ENCODE measurements at places on chromosomes 16 and 17.

DNA sequence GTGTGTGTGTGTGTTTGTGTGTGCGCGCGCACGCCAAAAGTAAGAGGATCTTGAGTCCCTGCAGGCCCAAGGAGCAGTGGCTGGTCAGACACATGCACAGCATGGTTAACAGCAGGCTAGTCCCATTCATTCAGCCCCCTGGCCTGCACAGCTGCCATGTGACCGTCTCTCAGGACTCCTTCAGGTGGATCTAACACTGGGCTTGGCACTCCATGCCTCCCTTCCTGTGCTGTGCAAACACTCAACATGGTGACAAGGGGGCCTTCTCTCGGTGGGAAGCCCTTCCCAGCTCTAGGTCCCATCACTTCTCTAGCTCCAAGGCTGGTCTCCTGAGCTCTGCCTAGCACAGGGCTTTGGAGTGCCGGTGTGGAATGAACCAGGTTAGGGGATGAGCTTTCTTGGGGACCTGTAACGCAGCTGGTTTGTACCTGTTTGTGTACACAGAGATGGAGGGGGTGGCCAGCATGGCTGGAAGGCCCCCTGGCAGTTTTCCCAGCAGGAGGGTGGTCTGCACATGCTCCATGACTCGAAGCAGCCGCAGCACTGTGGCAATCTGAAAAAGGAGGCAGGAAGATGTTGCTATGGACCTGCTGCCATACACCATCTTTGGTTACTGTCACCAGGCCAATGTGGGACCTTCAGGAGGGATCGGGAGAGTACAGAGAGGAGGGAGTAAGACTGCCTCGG, 69.4 kb upstream of the GCSH start:
- DNase-seq, result no peak
- H3K36me3 ChIP-seq, result no peaks in the 10 kb centered on the region
- H3K4me1 ChIP-seq, result no peaks in the 10 kb centered on the region
- H3K27me3 ChIP-seq, result no peaks in the 10 kb centered on the region
- H3K27ac ChIP-seq, result no peak overlapping the region
- H3K4me3 ChIP-seq, result no peak overlapping the region

- no peaks in the 10 kb centered on the region for H3K27me3 ChIP-seq
- no peak overlapping the region for H3K27ac ChIP-seq
- H3K36me3 ChIP-seq, result no peaks in the 10 kb centered on the region
- DNase-seq, result no peak
- H3K4me1 ChIP-seq, result no peaks in the 10 kb centered on the region
Measured at GRCh38 chr16:1877804-1878203, 5.8 kb upstream of the MEIOB start.

GRCh38 chr17:48376682-48377325, 53.2 kb downstream of the SKAP1 start:
- no peaks in the 10 kb centered on the region for H3K36me3 ChIP-seq
- no peak for DNase-seq
- no peaks in the 10 kb centered on the region for H3K27me3 ChIP-seq
- H3K27ac ChIP-seq, result no peak overlapping the region
- H3K4me1 ChIP-seq, result no peaks in the 10 kb centered on the region

DNA sequence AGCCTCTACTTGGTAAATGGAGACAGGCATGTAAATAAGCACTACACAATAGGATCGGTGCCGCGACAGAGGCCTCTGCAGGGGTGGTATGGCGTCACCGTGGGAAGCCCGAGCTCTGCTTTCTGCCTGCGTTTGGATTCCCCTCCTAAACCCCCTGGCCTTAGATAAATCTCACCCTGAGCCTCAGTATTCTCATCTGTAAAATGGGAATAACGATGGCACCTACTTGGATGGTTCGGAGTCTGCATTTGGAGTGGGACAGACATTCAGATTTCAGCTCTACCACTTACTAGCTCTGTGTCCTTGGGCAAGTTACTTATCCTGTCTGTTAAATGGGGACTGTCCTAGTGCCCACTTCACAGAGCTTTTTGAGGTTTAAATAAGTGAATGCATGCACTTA, 42.8 kb upstream of the TNRC6A start:
- no peak for DNase-seq
- peak overlapping the region; percentile 36 for H3K4me3 ChIP-seq
- no peaks in the 10 kb centered on the region for H3K27me3 ChIP-seq
- no peaks in the 10 kb centered on the region for H3K36me3 ChIP-seq
- H3K4me1 ChIP-seq, result peaks cover 4% of the 10 kb centered on the region

DNA sequence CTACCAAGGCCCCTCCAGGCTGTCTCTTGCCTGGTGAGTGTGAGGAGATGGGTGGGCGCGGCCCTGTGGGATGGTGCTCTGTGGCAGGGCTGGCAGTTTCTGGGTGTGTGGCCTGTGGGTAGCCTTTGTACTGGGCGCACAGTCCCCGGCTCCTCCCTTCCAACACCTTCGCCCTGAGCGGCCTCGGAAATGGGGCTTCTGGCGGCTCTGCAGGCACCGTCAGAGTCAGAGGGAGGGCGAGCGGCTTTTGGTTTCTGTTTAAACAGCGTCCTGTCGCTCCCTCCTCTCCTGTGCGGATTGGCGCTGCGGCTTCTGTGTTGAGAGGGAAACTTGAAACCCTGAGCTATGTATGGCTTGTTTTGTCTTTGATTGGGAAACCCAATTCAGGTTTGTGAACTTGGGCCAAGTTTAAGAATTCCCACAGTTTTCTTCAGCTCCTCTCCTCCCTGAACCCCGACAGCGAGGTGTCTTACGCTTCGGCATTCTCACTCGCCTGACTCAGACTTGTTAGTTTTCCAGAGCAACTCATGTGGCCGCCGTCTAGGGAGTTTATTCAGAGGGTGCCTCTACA, 8.3 kb upstream of the ZNF750 start:
- peak overlapping the region; percentile 19 for H3K4me3 ChIP-seq
- H3K27ac ChIP-seq, result no peak overlapping the region
- DNase-seq, result no peak
- no peaks in the 10 kb centered on the region for H3K36me3 ChIP-seq
- no peaks in the 10 kb centered on the region for H3K4me1 ChIP-seq

GRCh38 chr16:56749672-56750491, 20.0 kb downstream of the NUP93 start:
- H3K36me3 ChIP-seq, result no peaks in the 10 kb centered on the region
- H3K4me1 ChIP-seq, result peaks cover 57% of the 10 kb centered on the region
- no peak for DNase-seq
- H3K27ac ChIP-seq, result peak overlapping the region; percentile 21

GRCh38 chr17:5686074-5686635, 101.8 kb upstream of the NLRP1 start:
- no peaks in the 10 kb centered on the region for H3K36me3 ChIP-seq
- no peak overlapping the region for H3K27ac ChIP-seq
- DNase-seq, result no peak
- H3K27me3 ChIP-seq, result no peaks in the 10 kb centered on the region
- H3K4me3 ChIP-seq, result no peak overlapping the region

DNA sequence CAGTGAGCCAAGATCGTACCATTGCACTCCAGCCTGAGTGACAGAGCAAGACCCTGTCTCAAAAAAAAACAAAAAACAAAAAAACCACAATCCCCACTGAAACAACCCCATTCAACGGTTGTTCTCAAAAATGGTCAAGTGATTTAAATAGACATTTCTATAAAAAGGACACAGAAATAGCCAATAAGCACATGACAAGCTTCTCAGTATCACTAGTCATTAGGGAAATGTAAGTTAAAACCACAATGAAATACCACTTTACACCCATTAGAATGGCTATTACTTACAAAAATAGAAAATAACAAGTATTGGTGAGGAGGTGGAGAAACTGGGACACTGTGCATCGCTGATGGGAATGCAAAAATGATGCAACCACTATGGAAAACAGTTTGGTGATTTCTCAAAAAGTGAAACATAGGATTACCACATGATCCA, 26.6 kb upstream of the MYLK3 start:
- no peaks in the 10 kb centered on the region for H3K4me1 ChIP-seq
- no peak overlapping the region for H3K27ac ChIP-seq
- no peaks in the 10 kb centered on the region for H3K27me3 ChIP-seq
- no peaks in the 10 kb centered on the region for H3K36me3 ChIP-seq
- DNase-seq, result no peak
- H3K4me3 ChIP-seq, result no peak overlapping the region

DNA sequence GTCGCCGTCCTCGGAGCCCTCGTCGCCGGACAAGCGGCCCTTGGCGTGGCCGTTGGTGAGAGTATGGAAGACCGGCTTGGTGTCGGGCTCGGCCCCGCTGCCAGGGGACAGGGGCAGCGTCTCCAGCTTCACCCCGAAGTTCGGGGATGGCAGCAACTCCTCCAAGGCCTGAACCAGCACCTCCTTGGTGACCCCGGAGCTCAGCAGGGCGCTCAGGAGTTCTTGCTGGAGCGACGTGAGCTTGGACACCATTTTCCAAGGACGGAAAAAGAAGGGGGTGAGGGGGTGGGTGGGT, 279 bp downstream of the HNF1B start:
- no peak for DNase-seq
- H3K4me3 ChIP-seq, result peak overlapping the region; percentile 66
- peaks cover 20% of the 10 kb centered on the region for H3K4me1 ChIP-seq
- H3K27me3 ChIP-seq, result peaks cover 39% of the 10 kb centered on the region

DNA sequence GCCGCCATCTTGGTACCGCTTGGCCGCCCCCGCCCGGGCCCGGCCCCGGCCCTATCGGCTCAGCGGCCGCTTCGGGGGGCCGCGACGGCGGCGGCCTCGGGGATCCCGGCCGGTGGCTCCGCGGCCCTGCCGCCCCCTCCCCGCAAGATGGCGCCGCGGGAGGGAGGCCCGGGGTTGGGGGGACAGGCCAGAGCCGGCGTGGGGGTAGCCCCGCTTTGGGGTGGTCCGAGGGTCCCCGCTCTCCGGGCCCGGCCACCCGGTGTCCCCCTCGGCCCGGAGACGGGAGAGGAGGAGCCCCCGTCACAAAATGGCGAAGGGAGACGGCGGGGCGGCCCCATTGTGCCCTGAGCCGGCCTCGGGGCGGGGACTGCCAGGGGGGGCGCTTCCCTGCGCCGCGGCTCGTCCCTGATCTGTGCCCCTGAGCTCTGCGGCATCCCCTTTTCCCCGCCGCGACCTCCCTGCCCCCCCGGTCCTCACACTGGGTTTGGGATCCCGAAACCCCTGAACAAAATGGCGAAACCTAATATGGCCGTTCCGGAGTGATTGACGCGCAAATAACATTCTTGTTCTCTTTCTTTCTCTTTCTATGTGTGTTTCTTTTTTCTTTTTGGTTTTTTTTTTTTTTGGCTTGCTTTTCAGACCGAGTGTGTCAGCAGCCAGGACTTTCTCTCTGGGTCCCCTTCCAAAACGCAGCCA, 986 bp downstream of the HAPSTR1 start:
- H3K36me3 ChIP-seq, result peaks cover 5% of the 10 kb centered on the region
- H3K27ac ChIP-seq, result peak overlapping the region; percentile 98
- H3K4me3 ChIP-seq, result peak overlapping the region; percentile 93
- peaks cover 43% of the 10 kb centered on the region for H3K4me1 ChIP-seq
- no peak for DNase-seq
- H3K27me3 ChIP-seq, result no peaks in the 10 kb centered on the region

- H3K4me3 ChIP-seq, result no peak overlapping the region
- no peak for DNase-seq
- H3K4me1 ChIP-seq, result peaks cover 28% of the 10 kb centered on the region
- H3K27me3 ChIP-seq, result no peaks in the 10 kb centered on the region
Measured at GRCh38 chr17:8160224-8160577, 2.5 kb downstream of the VAMP2 start.

DNA sequence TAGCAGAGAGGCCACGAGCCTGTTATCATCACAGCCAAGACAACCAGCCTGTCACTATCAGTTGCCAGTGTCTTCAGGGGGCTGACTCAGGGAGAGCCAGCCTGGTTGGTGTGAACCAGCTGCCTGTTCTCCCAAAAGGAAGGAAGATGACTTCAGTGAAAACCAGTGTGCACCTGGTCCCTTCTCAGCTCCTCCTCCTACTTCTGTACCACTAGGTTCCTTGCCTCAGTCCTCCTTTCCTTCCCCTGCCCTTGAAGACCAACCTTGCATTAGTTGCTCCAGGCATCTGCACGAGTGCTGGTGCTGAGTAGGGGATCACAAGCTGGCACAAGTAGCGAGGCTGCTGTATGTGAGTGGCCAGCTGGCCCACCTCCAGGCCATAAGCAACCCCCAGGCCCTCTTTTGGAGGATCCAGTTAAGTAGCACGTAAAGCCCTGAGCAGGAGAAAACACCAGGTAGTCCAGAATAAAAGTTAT, 8.5 kb downstream of the TUBG1 start:
- H3K27me3 ChIP-seq, result no peaks in the 10 kb centered on the region
- H3K27ac ChIP-seq, result no peak overlapping the region
- no peak for DNase-seq
- peaks cover 10% of the 10 kb centered on the region for H3K4me1 ChIP-seq

DNA sequence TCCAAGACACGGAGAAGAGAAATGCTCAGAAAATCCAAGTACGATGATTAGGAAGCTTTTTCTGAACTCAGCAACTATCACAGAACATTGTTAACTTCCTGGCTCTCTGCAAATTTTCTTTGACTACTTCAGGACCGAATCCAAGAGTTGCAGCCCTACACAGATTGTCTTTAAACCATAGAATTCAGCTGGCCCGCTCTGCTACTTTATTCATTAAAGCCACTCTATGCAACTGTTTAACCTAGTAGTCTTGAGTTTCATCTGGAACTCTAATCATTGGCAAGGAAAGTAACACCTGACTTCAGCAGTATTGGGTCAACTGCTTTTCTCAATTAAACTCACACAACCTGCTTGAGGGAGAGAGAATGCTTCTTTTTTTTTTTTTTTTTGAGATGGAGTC, 210.1 kb downstream of the SLC39A11 start:
- no peaks in the 10 kb centered on the region for H3K36me3 ChIP-seq
- no peak for DNase-seq
- H3K4me3 ChIP-seq, result no peak overlapping the region
- H3K27me3 ChIP-seq, result no peaks in the 10 kb centered on the region
- no peaks in the 10 kb centered on the region for H3K4me1 ChIP-seq
- H3K27ac ChIP-seq, result no peak overlapping the region

- peak within 1 kb of the TSS; percentile 75 for H3K4me3 ChIP-seq
- no peaks in the 10 kb centered on the region for H3K27me3 ChIP-seq
- H3K36me3 ChIP-seq, result no peaks in the 10 kb centered on the region
- peaks cover 3% of the 10 kb centered on the region for H3K4me1 ChIP-seq
- no peak for DNase-seq
Measured at GRCh38 chr16:21277927-21278706, at the start of gene CRYM. Gene CRYM, minus strand, starts transcription at chr16:21278290. Its CDS starts 39 bp downstream, at chr16:21278251.

DNA sequence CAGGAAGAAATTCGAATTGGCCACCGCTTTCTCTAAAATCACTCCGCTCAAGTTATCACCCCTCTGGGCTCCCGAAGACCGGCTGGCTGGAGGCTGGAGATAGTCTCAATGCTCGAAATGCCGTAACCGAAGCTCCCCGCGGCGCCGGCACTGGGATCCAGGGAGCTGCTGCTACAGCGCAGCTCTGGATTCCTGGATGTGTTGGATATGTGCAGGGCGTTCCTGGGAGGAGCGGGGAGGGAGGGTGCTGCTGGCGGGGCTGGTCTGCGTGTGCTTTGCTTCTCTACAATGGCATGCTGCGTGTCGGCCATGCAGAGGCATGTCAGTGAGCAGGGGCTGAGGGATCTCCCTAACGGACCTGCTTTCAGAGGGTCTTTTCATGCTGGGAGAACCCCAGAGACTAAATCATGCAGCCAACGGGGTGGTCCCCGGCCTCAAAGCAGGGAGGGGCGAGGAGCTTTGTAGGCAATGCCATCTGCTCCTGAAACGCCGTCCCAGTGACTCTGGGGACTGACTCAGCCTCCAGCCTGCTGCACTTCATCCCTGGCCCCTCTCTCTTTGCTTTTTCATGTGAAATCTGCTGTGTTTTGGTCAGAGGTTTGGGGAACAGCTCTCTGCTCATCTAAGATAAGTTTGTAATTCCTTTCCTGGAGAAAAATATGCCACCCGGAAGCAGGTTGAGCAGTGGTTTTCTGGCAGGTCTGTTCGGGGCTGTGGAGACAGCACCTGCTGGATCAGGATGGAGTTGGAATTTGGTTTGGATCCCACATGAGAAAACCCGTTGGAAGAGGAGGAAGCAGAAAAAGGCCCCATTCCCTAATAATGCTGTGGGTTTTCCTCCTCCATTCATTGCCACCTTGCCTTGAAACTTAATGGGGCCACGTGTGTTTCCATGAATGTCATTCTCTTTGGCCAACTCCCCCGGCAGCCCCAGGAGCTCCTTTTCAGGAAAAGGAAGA, 311.4 kb downstream of the SEC14L1 start:
- H3K27ac ChIP-seq, result peak overlapping the region; percentile 49
- H3K36me3 ChIP-seq, result peaks cover 2% of the 10 kb centered on the region
- peaks cover 49% of the 10 kb centered on the region for H3K4me1 ChIP-seq

Data from thoracic aorta (tissue), 2 donors.